Caco-2 (cell line): ENCODE measurements at places on chromosomes 11 and 22.

DNA sequence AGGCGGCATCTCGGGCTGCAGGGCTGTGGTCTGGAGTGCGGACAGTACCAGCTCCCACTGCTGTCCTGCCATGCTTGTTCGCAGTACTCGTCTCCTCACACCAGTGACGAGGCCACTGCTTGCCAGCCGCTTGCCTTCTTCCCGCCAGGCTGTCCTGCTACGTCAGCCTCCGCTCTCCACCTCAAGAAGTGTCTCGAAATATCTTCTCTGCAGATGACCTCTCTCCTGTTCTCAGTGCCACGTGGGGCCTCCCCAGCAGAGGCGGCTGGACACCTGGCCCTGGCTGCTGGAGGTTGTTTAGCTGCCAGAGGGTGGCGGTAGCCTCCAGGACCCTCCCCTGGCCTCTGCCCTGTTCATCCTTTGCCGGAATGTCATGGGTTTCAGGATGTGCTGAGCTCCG, 3.1 kb upstream of the CCDC188 start:
- DNase-seq: no peak
- H3K27ac ChIP-seq: no peak overlapping the region
- H3K4me1 ChIP-seq: no peaks in the 10 kb centered on the region
- H3K4me3 ChIP-seq: no peak overlapping the region
- H3K27me3 ChIP-seq: no peaks in the 10 kb centered on the region

DNA sequence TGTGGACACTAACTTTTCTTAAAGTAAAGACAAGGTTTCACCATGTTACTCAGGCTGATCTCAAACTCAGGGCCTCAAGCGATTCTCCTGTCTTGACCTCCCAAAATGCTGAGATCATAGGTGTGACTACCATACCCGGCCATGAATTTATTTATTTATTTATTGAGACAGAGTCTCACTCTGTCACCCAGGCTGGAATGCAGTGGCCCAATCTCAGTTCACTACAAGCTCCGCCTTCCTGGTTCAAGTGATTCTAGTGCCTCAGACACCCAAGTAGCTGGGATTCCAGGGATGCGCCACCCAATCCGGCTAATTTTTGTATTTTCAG, 29.7 kb upstream of the PCF11 start:
- H3K4me1 ChIP-seq: no peaks in the 10 kb centered on the region
- H3K27ac ChIP-seq: no peak overlapping the region
- no peak overlapping the region for H3K4me3 ChIP-seq
- no peak for DNase-seq
- H3K36me3 ChIP-seq: no peaks in the 10 kb centered on the region

GRCh38 chr11:38547462-38547861, 1949.4 kb upstream of the RAG2 start:
- no peaks in the 10 kb centered on the region for H3K36me3 ChIP-seq
- no peak overlapping the region for H3K27ac ChIP-seq
- H3K4me3 ChIP-seq: no peak overlapping the region

DNA sequence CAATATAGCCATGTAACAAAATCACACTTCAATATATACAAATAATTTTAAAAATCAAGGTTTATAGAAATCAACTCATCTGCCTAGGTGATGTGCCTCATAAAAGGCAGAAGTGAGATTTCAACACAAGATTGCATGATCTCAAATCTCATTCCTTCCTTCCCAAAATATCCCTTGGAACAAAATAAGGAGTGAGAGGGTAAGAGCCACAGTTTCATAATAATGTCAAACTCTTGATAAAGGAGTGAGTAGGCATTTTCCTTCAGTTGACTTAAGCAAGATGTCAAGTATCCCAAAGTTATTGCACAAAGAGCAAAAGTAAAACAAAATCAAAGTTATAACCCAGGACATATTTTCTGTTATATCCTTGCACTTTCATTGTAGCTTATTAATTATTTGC, 81.3 kb downstream of the C22orf31 start:
- no peaks in the 10 kb centered on the region for H3K36me3 ChIP-seq
- H3K4me3 ChIP-seq: no peak overlapping the region
- H3K27me3 ChIP-seq: no peaks in the 10 kb centered on the region
- no peak for DNase-seq
- H3K27ac ChIP-seq: no peak overlapping the region

DNA sequence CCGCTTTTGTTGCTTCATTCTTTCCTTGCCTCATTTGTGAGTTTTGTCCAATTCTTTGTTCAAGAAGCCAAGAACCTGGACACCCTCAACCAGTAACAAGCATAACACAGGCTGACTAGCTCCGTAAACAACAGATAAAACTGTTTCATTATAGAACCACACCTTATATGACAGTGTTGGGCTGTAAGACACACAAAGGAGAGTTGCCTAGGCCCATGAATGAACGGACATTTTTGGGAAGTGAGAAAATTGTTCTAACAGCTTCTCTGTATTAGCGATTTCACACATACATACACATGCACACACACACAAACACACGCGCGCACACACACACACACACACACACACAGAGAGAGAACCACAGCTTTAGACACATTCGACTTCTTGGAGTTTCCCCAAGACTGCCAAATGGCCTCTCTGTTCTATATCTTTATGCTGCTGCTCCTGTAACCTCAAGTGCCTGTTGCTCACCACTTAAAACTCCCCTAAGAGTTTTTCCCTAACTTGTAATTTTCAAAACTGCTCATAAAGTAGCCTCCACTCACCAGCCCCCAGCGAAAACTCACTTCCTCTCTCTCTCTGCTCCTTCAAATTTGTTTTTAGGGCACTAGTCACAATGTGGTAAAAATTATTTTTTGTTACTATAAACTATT, 35.9 kb downstream of the CTSC start:
- peaks cover 10% of the 10 kb centered on the region for H3K4me1 ChIP-seq
- H3K4me3 ChIP-seq: no peak overlapping the region
- peak overlapping the region; percentile 19 for H3K27ac ChIP-seq

DNA sequence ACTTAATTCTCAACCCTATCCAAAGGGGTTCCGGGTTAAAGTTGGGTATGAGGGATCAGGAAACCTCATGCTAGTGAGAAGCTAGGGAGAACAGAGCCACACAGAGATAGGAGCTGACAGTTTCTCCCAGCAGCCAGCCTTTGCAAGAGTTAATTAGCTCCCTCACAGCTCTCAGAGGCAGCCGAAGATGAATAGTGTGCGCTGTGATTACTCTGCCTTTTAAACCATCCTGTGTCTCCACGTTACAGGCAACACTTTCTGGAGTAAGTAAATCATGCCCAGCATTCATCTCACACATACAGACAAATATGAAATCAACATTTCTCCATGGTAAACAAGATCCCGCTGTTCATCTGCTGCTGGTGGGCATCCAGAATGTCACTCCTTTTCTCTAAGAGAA, 429.6 kb downstream of the INSC start:
- H3K36me3 ChIP-seq: no peaks in the 10 kb centered on the region
- no peaks in the 10 kb centered on the region for H3K4me1 ChIP-seq
- DNase-seq: no peak
- H3K27ac ChIP-seq: no peak overlapping the region

DNA sequence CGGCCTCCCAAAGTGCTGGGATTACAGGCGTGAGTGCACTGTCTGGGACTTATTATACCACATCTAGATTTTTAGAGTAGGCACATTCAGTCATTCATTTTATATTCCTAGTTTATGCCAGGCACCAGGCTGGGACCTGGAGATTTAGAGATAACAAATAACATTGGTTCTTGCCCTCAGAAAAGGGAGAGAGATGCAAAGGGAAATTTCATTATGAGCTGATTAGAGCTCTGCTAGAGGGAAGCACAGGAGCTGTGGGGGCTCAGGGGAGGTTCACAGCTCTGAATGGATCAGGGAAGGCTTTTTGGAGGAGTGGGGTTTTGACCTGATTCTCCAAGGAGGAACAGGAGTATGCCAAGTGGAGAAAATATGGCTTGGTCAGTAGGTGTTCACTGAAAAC, 32.3 kb downstream of the MEI1 start:
- H3K4me3 ChIP-seq: no peak overlapping the region
- H3K36me3 ChIP-seq: no peaks in the 10 kb centered on the region
- DNase-seq: no peak
- H3K27ac ChIP-seq: no peak overlapping the region
- no peaks in the 10 kb centered on the region for H3K4me1 ChIP-seq
- no peaks in the 10 kb centered on the region for H3K27me3 ChIP-seq

DNA sequence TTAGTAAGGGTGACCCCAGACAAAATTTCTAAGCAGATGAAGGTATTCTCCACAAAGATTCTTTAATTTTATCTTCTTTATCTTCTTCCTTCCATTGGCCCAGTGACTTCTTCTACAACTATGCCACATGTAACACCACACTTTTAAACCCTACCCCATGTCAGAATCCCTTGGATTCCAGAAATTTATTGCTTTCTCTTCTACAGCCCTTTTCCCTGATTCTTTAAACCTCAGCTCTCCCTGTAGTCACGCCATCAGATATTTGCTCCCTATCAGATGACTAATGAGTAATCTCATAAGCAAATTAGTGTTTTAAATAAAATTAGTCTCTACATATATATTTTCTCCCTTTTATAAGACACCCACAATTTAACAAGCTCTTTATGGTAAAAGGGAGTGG, 423.4 kb upstream of the CHORDC1 start:
- H3K27me3 ChIP-seq: no peaks in the 10 kb centered on the region
- no peaks in the 10 kb centered on the region for H3K36me3 ChIP-seq
- no peak for DNase-seq
- H3K4me3 ChIP-seq: no peak overlapping the region

GRCh38 chr11:116648247-116649174, 124.3 kb downstream of the BUD13 start:
- H3K27me3 ChIP-seq: no peaks in the 10 kb centered on the region
- H3K36me3 ChIP-seq: no peaks in the 10 kb centered on the region
- no peak overlapping the region for H3K27ac ChIP-seq
- H3K4me1 ChIP-seq: no peaks in the 10 kb centered on the region
- DNase-seq: no peak
- H3K4me3 ChIP-seq: no peak overlapping the region

DNA sequence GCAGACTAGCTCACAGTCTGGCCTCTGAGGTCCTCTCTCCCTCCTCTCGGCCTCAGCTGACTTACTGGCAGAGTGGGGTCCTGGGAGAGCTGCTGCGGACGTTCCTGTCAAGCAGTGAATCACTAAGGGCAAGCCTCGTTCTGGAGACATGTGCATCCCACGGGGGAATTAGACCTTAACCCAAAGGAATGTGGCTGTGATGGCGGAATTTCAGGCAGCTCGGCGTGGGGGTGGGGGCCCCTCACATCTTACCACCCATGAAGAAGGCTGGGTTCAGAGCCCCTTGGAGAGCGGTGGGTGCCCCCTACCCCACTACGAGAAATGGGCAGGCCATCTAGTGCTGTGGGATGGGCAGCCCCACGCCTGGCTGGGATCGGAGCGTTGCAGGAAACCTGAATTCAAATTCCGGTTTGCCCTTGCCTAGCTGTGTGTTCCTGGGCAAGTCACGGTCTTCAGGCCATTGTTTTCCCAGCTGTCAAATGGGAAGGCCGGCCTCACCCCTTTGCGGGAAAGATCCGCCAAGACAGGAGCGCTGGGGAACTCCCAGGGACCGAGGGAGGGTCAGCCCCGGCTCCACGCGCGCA, 554 bp downstream of the LRRC32 start:
- no peak for DNase-seq
- H3K27ac ChIP-seq: no peak overlapping the region
- H3K4me3 ChIP-seq: peak overlapping the region; percentile 28
- peaks cover 9% of the 10 kb centered on the region for H3K4me1 ChIP-seq

GRCh38 chr11:106152013-106152412, 74.6 kb downstream of the AASDHPPT start:
- H3K27me3 ChIP-seq: no peaks in the 10 kb centered on the region
- no peak overlapping the region for H3K4me3 ChIP-seq
- peaks cover 5% of the 10 kb centered on the region for H3K4me1 ChIP-seq
- H3K36me3 ChIP-seq: no peaks in the 10 kb centered on the region

GRCh38 chr11:55732936-55733335, 40.3 kb upstream of the OR5D13 start:
- H3K27ac ChIP-seq: no peak overlapping the region
- no peaks in the 10 kb centered on the region for H3K36me3 ChIP-seq
- H3K4me3 ChIP-seq: no peak overlapping the region

DNA sequence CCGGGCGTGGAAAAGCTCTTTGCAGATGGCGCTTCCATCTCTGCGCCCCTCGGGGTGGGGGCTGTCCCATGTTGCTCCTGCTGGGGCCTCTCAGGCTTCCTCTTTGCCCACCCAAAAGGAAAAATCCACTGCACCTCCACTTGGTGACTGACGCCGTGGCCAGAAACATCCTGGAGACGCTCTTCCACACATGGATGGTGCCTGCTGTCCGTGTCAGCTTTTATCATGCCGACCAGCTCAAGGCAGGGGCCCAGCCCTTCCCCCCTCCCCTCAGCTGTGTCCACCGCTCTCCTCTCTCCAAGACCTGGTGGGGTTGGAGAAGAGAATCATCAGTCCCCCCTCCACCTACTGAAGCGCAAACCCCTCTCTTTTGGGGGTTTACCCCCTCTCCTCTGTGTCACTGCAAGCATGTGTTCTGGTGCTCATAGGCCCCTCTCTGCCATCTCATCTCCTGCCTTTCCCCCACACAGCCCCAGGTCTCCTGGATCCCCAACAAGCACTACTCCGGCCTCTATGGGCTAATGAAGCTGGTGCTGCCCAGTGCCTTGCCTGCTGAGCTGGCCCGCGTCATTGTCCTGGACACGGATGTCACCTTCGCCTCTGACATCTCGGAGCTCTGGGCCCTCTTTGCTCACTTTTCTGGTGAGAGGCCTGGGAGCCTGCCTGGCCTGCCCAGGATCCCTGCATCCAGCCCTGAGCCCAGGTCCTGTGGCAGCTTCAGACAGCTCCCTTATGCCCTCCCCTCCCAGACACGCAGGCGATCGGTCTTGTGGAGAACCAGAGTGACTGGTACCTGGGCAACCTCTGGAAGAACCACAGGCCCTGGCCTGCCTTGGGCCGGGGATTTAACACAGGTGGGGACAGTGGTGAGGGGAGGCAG, 1.8 kb downstream of the LARGE2 start:
- no peak for DNase-seq
- H3K4me1 ChIP-seq: peaks cover 12% of the 10 kb centered on the region
- H3K27ac ChIP-seq: peak overlapping the region; percentile 46
- no peaks in the 10 kb centered on the region for H3K27me3 ChIP-seq

- H3K27me3 ChIP-seq: no peaks in the 10 kb centered on the region; the same call in none of the 2 replicates
- H3K4me3 ChIP-seq: no peak overlapping the region
- no peaks in the 10 kb centered on the region for H3K4me1 ChIP-seq
- no peaks in the 10 kb centered on the region for H3K36me3 ChIP-seq
- no peak for DNase-seq
Observed at GRCh38 chr11:11672789-11673188, 51.0 kb upstream of the GALNT18 start.

DNA sequence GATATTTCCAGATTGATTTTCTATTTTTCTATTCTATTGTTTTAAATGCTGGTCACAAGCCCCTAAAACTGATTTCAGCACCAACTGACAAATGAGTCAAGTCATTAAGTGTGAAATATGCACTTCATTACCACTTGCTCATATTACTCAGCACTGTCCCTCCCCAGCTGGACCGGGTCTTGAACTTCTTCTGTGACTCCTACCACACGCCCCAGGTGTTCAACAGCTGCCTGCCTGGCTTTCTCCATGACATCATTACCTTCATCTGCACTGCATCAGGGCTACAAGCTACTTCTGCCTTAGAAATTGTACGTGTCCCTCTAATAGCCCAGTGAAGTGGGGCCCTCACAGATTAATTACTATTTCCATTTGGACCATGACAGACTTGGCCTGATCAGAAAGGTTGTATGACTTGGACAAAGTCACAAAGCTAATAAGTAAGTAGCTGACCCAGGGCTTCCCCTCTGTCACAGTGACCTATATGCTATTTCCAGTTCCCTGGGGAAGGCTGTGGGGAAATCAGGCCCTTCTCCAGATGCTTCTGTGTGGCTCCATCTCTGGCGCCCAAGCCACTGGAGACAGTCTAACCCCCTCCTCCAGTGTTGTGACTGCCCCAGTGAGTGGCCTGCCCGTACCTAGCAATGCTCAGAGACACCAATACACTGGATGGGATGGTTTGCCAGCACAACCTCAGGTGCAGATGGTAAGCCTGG, 18.1 kb downstream of the TBC1D10A start:
- no peak overlapping the region for H3K27ac ChIP-seq
- H3K27me3 ChIP-seq: no peaks in the 10 kb centered on the region
- H3K4me1 ChIP-seq: no peaks in the 10 kb centered on the region; the same call in 1 of the 2 replicates
- H3K4me3 ChIP-seq: no peak overlapping the region
